ENCODE measurements at places on chromosomes 6 and 20.

GRCh38 chr20:46222521-46223007 lies 85.7 kb downstream of the CDH22 start:
- DNase-seq, result no peak

DNA sequence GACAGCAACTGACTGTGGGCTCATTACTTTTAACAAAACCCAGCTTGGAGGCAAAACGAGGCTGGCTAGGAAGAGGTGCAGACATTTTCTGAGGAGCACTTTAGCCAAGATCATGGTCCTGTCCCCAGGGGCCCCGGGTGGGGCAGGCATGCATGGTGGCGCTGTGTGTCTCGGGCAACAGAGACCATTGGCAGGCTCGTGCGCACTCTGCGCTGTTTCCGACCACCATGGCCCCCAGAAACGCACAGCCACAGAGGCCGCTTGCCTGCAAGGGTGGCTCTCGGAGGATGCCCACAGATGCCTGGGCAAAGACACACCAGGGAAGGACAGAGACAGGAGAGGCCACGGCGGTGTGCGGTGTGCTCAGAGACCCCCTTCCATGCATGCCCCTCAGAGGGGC lies 6.7 kb downstream of the BHLHE23 start:
- no peak for DNase-seq

GRCh38 chr6:100704961-100705360 lies 176.2 kb downstream of the ASCC3 start:
- no peak for DNase-seq

GRCh38 chr20:60512443-60512842 lies 554.2 kb downstream of the CDH26 start:
- no peak for DNase-seq

GRCh38 chr6:81750200-81750599 lies 2.3 kb downstream of the TENT5A start:
- no peak for DNase-seq

DNA sequence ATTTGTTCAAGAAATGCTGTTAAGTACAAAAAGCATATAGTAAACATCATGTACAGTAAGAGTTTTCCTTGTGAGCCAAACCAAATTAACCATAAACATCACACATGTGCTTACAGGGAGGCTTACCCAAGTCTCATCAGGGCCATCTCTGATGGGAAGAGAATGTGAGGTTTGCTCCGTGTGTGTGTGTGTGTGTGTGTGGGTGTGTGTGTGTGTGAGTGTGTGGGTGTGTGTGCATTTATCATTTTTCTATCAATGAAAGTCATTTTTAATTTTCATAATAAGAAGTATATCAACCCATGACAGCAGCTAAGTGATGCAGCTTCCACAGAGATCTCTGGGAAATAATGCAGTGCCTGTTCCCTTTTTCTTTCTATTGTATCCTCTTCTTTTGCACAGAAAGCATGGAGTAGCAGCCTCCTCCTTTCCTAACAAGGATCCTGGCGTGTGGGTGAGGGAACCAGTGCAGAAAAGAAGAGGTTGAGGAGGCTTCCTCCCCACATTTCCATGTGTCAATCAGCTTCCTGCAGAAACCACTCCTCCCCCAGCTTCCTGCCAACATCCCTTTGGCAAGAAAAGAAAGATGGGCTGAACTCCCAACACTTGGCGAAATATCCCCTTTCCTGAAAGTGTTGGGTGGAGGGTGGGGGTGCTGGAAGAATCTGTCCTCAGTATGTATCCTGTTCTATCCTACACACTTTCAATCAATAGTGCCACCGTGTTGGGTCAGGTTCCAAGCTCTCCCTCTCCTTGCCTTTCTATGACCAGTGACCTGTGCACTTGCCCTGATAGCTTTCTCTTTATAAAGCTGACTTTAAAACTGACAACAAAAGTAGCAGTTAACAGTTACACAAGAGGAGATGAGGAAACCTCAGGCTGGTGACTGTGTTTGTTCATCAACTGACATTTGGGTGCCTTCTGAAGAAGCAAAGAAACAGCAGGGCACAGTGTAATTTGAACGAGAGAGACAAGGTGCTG lies 251.8 kb upstream of the CITED2 start:
- DNase-seq, result no peak

GRCh38 chr20:19973961-19974629 lies 43.1 kb upstream of the NAA20 start:
- DNase-seq, result no peak

GRCh38 chr20:23586735-23587525 lies 18.6 kb upstream of the CST9L start:
- DNase-seq, result no peak

DNA sequence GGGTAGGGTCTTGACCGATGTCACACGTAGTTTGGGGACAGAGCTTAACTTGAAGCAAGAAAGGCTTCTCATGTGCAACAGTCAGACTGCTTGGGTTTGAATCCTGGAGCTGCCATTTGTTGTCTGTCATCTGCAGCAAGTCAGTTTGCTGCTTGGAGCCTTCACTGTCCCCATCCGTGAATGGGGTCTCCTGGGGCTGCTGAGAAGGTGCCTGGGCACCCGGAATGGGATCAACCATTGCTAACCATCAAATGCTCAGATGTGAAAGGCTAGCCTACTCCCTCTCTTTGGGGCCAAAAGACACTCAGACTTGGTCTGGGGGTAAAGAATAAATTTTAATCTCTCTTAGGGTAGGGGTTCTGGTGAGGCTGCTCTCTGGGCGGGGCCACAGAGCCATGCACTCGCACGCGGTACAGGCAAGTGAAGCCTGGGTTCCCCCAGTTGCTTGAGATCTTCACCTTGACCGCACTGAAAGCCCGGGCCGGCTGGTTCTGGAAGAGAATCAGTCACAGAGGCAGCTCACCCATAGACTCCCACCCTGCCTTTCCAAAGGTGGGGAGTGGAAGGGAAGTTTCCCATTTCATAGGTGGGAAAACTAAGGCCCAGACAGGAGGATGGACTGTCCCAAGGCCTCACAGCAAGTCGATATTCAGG lies 20.6 kb downstream of the SUN5 start:
- DNase-seq, result no peak

DNA sequence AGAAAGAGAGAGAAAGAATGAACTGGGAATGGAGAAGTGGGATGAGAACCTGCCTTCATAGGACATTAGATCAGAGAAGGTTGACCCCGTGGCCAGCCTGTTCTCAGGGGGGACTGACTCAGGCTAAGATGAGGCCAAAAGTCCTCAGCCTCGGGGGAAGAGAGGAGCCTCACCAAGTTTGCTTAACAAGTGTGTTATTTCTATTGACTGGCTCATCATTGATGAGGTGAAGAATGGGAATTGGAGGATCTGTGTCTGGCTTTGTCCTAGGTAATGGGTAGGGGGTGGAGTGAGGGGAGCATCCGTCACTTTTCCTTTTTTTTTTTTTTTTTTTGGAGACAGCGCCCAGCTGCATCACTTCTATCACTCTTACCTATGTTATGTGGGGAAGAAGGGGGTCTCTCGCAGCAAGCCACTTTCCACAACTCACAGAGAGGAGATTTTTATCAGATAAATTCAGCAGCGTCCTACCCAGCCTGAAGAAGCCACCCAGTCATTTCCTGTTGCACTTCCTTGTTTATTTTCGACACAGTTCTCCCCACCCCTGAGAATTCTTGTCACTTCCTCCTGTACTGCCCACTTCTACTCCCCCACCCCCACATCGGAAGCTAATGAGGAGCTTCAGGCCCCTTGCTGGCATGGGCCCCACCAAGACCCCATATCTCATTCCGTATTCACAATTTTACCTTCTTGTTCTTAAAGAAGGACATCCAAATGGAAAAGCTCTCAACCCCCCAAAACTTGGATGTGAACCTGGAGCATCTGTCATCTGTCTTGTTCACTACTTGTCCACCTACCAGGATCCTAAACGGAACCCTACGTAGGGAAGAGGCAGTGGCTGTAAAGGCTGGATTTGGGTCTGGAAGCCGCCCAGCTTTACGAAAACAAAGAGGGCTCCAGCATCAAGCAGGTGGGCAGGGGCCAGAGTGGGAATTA lies 2.8 kb upstream of the RNASET2 start:
- peak; percentile 60 for DNase-seq

GRCh38 chr6:46935687-46936086 lies 13.9 kb upstream of the ADGRF5 start:
- DNase-seq, result no peak

DNA sequence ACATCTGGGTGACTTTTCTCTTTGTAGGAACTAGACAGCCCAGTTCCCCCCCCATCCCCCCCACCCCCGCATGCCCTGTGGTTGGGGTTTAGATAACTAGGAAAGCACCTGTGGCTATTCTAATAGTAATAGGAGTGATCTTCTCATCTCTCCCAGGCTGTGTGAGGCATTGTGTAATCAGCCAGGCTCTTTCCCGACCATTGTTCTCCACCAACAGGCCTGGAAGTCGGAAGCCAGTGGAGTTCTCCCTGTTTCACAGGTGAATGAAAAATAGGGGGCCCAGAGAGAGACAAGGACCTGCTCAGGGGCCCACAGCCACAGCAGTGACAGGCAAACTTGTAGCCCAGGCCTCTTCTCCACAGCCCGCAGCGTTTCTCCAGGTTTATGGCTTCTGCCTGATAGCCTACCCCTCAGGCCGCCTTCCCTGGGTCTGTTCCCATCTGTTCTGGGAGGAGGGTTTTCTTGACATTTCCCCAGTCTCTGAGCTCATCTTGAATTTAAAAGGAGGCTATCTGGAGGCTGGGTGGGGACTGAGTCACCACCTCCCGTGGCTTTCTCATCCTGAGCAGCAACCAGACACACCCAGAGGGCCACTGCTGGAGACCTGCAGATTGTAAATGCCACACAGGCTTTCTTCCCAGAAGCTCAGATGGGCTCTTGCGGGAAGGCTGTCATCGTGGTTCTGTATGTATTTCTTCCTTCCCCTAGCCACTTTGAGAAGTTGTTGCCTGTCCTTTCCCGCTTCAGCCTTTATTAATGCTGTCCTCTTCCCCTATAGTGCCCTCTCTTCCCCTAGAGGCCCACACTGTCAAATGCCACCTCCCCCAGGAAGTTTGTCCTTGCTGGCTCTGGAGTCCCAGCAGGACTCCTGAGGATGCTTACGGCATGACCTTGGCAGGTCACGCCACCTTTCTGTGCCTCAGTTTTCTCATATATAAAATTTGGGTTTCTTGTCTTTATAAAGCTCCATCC lies 75.9 kb upstream of the MYL9 start:
- DNase-seq, result peak; percentile 53

- no peak for DNase-seq
Measured at GRCh38 chr6:28353981-28354676, 4.4 kb downstream of the ZKSCAN3 start.

DNA sequence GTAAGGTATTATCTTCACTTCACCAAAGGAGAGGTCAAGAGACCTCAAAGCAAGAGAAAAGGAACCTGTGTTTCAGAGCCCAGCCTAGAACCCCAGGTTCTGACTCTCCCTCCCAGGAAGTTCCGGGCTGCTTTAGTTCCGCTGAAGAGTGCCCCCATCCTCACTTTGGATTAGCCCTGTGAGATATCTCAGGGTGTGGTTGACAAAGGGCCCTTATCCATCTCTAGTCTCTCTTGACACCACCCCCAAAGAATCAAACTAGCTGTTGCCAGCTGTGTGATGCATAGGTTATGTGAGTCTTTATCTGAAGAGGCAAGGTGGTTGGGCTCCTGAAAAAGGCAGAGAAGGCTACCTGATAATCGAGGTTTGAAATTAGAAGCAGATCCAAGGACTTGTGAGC lies 20.6 kb downstream of the BRPF3 start:
- DNase-seq, result no peak

GRCh38 chr20:5214826-5215225 lies 88.0 kb downstream of the CDS2 start:
- DNase-seq, result no peak

DNA sequence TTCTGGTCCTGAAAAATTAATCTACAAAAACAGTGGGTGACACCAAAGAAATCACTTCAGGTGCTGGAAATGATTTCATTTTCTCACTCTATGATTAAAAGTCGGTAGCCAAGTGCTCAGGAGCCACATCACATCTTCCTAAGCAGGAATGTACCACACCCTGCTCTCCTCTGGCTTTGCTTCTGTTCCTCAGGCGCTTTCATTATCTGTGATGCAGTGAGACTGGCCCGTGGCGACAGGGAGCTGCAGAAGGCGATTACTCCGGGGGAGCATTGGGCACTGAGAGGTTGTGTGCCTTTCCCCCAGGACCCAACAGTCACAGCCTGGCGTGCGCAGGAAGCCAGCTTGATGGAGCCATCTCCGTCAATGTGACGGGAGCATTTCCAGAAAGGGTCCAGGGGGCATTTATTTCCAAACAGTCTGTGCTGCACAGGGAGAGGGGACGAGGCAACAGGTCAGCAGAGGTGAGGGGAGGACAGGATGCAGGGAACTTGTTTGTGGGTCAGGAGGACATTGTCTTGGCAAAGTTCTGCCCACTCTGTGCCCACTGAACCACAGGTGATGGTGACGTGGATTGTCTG lies 5.6 kb upstream of the ZNF831 start:
- DNase-seq, result no peak

- DNase-seq, result no peak
Measured at GRCh38 chr6:34004706-34005105, 141.2 kb downstream of the GRM4 start.

- DNase-seq, result no peak
Measured at GRCh38 chr20:53148771-53149147, 176.6 kb downstream of the TSHZ2 start.

DNA sequence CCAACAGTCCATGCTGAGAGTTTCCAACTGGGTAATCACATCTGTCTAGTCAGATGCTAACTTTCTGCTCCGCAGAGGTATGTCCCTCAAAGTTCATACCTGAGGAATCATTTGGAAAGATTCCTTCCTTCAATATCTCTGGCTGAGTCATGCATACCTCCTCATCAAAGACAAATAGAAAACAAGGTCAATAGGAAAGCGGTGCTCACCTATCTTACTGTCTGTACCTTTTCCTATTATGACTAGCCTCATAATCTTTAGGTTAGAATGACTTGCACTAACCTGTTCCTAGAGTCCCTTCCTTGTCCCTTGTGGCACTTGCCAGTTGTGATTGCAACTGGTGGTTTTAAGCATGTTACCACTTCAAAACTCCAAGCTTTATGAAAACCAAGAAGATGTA lies 78.2 kb upstream of the PTPRK start:
- DNase-seq, result peak; percentile 50

GRCh38 chr6:153623496-153623895 lies 415.5 kb upstream of the OPRM1 start:
- no peak for DNase-seq

DNA sequence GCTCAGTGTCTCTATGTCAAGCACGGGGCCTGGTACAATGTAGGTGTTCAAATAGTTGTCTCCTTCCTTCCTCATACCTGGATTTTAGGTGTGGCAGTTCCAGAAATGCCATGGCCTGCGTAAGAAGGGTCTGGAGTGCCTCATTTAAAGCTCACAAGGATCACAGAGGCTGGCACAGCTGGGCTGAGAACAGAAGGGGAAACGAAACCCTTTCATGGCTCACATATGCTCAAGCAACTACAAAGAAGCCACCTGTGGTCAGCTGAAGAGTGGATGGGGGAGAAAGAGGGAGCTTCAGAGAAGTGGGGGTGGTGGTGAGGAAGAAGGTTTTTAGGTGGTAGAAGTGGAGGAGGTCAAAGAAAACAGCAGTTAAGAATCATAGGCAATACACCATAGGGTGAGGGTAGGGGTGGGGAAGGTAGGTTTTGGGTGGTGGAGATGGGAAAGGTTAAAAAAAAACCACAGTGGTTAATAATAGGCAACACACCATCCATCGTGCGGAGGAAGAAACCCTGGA lies 17.0 kb upstream of the TOP1 start:
- no peak for DNase-seq

Measured in activated CD4-positive, alpha-beta T cell treated with anti-CD3 and anti-CD28 coated beads, Interleukin-2, Interleukin-4, amounts not matched to agents 100 ng/mL and 50 ng/mL, durations not matched to agents 16 hours and 8 hours (primary cell).